Activated naive CD4-positive, alpha-beta T cell (primary cell): ENCODE measurements at places on chromosomes 7 and 10.

GRCh38 chr10:72218325-72218724 is 2.2 kb upstream of the ASCC1 start:
- DNase-seq, result no peak

DNA sequence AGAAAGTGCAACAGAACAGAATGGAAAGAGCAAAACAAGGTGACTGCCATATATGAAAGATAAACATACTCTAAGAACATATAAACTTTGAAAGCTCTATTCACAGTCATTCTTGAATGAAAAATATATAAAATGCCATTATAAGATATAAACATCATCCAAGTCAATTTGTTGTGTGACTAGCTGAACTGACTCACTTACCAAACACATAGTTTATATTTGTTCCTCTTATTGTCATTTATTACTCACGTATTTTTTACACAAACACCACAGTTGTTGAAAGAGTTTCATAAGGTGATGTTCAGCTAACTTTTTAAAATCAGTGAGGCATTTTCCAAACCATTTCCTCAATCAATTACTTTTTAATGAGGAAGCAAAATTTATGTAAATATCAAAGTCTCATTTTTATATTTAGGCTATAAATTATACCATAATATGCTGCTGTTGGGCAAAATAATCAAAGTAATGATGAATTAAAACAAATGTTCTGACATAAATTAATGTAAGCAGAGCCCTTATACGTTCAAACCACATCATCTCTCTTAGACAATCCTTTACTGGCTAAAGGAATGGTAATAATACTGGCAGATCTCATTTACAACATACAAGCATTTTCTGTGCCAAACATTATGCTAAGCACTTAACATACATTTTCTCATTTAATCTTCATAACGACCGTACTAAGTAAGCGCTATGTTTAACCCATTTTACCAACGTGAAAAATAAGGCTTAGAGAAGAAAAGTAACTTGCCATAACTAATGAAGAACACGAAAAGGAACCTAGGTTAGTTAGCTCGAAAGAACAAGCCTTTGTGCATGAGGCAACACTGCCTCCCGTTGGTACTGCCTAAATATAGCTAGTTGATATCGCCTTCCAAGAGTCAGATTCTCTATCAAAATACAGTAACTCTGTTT is 7.3 kb downstream of the LRRN3 start:
- no peak for DNase-seq

DNA sequence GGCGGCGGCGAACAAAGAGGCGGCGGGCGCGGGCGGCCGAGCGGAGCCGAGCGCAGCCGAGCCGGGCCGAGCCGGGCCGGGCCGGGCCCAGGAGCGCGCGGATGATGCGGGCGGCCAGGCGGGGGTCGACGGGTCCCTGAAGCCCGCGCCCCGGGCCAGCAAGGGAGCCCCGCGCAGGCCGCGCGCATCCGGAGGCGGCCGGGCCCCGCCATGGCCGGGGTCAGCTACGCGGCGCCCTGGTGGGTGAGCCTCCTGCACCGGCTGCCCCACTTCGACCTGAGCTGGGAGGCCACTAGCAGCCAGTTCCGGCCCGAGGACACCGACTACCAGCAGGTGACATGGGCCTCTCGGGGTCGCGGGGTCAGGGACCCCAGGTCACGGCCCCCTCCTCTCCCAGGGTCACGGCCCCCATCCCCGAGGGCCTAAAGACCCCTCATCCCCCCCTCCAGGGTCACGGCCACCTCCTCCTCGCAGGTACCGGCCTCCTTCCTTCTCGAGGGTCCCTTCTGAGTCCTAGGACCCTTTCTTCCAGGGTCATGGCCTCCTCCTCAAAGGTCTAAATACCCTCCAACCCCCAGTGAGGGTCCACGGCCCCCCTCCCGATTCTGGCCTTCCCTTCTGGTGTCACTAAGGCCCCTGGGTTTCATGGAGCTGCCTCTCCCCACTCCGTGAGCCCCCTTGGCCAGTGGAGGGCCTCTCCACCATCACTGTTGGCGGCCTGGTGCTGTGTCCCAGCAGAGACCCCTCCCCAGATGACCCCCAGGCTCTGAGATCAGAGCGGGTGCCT is at the start of gene TTYH3:
TSS of gene TTYH3 (plus strand) at position 41 of the 787 bp plus-strand sequence. CDS start at position 211, 170 bp downstream.
- DNase-seq, result no peak

DNA sequence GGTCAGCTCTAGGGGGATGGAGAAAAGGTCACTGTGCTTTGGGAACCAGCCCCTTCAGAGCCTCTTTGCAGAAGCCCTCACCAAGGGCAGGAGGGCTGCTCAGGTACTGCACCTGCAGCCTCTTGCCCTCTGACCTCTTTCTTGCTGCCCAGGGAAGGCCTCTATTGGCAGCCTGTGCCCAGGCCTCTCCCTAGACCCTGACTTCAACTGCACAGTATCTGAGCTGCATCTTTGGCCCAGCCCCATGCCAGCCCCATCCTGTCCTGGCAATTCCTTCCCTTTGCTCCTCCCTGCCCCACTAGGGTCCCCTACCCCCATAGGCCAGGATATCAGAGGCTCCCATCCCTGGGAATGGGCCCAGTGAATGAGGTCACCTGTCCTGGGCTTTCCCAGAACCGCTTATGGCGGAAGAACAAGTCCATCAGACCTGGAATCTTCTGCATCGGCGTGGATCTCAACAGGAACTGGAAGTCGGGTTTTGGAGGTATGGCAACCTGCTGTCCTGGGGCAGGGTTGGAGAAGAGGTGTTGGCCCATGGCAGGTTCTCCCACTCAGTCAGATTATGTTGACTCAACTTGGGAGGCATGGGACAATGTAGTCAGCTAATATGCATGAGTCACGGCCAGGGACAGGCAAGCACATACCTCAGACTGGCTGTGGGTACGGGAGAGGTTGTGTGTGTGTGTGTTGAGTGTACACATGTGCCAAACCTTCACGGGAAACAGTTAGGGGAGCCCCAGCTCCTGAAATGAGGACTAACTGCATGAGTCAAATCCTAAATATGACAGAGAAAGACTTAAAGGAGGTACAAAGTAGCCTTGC is 17.1 kb upstream of the CPA1 start:
- no peak for DNase-seq

DNA sequence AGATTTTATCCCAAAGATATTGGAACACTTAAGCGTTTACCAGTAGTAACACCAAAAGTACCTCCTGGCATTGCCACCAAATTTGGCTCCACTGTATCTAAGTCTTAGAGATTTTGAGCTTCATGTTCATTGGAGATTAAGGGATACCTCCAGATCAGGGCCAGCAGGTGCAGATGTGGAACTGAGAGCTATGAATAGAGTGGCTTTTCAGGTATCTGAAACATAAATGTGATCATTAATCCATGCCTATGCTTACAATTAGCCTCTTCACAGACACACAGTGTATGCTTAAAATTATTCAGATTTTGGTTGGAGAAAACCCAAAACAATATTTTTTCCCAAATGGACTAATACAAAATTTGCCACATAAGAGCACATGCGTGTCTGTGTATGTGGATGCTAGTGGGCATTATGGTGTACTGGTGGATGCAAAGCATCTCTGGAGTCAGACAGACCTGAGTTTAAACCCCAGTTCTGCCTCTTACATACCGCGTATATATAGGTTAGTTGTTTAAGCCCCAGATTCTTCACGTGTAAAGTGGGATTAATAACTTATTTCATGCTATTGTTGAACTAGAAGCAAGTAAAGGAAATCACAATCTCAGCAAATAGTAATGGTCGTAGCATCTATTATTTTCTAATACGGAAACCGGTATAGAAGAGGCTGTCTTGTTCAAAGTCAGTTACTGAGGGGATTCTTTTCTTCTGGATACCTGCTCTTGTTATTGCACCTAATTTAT is 6.8 kb upstream of the LRRC4 start:
- no peak for DNase-seq

DNA sequence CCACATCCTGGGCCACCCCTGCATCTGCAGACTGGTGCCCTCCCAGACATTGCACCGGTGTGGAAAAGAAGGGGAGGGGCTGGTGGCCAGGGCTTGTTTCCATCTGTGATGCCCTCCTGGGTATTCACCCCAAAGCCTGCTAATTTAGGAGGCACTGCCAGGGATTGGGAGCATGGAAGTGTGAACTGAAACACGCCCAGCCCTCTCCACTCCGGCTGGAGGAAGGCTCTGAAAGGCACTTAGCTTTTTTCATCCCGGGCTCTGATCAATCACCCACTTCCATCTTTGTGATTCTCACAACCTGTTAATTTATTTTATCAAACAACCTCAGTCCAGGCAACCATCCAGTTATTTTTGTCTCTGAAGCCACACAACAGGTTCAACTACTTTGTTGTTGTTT is 20.9 kb upstream of the CPXM2 start:
- DNase-seq, result no peak

- no peak for DNase-seq
These were observed 339.8 kb downstream of the PARD3 start for GRCh38 chr10:34475274-34475646.

DNA sequence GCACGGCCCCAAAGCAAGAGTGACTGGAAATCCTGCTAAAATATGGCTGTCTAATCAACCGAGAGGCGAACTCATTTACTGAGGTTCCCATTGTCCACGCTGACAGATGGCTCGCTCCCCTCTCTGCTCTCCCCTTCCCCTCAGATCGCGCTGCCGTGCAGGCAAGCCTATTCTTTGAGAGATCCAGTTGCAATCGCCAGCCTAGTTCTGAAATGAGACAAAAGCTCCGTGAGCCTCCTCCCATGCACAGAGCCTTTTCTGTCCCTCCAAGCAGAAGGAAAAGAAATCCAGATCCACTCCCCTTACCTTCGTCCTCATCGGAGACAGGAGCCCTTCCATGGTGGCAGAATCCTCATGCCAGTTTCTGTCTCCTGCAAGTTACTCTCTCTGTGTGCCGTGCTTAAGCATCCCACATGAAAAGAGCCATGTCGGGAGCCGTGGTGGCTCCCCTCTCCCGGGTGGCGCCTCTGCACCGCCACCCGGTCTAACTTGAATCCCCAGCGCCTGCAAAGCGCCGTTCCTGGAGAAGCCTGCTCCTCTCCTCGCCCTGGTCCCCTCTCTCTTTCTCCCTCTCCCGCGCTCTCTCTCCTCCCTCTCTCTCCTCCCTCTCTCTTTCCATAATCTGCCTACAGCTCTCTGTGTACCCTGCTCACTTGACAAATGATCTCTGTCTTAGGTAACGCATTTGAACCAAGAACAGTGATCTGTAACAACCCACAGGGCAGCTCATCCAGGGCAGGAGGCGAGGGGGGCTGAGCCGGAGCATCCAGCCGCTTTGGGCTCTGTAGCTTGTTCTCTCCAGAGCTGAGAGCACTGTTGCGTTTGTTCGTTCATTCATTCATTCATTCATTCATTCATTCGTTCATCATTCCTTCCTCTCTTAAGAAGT is 156.8 kb downstream of the FRMD4A start:
- DNase-seq, result no peak

- DNase-seq, result peak; percentile 34
These were observed 37.5 kb downstream of the GDI2 start for GRCh38 chr10:5775685-5776084.

- DNase-seq, result no peak
These were observed 31.0 kb upstream of the ARHGAP12 start for GRCh38 chr10:31959461-31960173.

- no peak for DNase-seq
These were observed 36.1 kb downstream of the KCNMA1 start for GRCh38 chr10:77601488-77601887.

GRCh38 chr7:105157278-105157677 is 143.3 kb downstream of the KMT2E start:
- DNase-seq, result no peak

DNA sequence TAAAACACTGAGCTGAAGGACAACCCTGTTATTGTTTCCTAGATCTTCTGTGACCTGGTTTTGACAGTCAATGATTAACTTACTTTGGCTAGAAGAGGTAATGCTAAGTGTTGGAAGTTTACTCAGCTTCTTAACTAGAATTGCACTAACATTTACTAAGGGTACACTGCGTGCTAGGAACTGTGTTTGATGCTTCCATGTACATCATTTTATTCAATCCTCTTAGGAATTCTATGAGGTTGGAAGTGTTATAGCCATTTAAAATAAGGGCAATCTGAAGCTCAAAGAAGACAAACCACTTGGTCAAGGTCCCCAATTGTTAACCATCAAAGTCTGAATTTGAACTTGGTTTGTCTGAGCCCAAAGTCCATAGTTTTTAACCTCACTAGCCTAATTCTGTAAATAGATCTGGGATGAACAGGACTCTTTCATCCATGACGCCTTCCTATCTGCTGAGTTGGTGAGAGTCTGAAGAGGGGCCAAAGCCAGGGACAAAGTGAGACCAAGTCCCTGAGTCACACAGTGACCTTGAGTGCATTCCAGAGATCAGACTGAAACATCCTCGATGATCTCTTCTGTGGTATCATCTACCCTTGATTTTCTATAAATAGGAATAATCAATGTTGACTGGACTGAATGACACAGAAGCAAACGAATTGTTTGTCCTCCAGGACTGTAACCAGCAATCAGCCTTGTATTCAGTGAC is 29.2 kb upstream of the ZNRF2 start:
- no peak for DNase-seq

DNA sequence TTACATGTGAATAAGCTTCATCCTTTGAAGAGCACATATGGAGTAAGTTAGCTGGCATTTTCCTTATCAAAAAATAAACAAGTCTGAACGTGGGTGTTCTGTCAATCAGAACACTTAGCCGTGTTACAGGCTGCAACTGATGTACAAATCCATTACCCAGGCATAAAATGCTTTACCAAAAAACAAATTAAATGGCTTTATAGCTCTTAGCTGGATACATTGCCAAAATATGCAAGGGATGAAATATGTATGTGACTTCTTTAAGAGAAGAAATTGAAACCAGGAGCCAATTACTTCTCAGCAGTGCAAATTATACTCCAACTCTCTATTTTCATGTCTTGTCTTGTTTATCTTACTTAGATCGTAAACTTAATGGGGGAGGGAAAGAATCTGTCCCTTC is 214.8 kb downstream of the DGKB start:
- DNase-seq, result no peak

GRCh38 chr10:72461085-72461484 is 106.4 kb upstream of the DNAJB12 start:
- DNase-seq, result no peak

GRCh38 chr10:93482145-93482834 is at the start of gene MYOF:
MYOF (minus strand) TSS chr10:93482334; CDS start chr10:93482194, 140 bp downstream.
- no peak for DNase-seq

GRCh38 chr7:38518541-38518940 is 112.6 kb downstream of the AMPH start:
- no peak for DNase-seq

DNA sequence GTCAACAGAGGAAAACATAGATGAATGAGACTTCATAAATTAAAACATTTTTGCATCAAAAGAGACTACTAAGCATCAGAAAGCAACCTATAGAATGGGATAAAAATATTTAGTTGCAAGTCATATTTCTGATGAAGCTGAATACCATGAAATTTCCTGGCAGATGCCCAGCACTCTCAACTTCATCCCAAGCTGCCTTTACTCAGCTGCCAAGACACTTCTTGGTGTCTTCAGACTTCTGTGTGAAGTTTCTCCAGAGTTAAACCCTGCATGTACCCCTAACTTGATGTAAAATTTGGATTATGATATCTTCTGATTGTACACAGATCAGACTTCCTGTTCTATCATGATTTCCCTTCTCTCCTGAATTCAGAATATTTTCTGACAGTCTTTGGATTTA is 73.2 kb downstream of the AKR1C4 start:
- no peak for DNase-seq

- peak; percentile 19 for DNase-seq
These were observed 112.2 kb downstream of the CLEC2L start for GRCh38 chr7:139635526-139636302.

GRCh38 chr7:105011141-105011830 is 2.7 kb upstream of the KMT2E start:
- DNase-seq, result no peak

- DNase-seq, result no peak
These were observed 58.5 kb upstream of the ECHDC3 start for GRCh38 chr10:11683529-11684320.

- no peak for DNase-seq
These were observed 179.0 kb upstream of the PLPP4 start for GRCh38 chr10:120278069-120278468.
